ENCODE measurements at places on chromosomes 11 and 22.

- no peak overlapping the region for H3K4me3 ChIP-seq
- no peaks in the 10 kb centered on the region for H3K27me3 ChIP-seq
- no peaks in the 10 kb centered on the region for H3K36me3 ChIP-seq
- H3K27ac ChIP-seq = no peak overlapping the region
Observed at GRCh38 chr11:90250970-90251369, 28.1 kb upstream of the CHORDC1 start.

DNA sequence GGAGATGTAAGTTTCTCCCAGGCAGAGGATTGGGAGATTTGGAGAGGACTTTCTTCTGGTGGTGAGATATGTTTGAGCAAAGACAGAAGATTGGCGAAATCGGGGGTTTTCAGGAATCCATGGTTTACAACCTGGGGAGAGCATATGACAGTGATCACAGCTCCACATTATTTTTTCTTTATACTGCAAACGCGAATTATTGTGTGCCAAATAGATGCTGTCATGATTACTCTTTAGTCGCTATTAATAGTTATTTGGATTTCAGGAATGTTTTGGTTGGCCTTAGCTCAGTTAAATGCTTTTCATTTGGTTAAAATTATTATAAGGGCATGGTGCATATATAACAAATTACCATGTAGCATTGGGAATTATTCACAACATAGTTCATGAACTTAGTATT is 15.2 kb downstream of the ATXN10 start:
- no peak overlapping the region for H3K27ac ChIP-seq
- H3K4me1 ChIP-seq = peaks cover 14% of the 10 kb centered on the region
- no peak overlapping the region for H3K4me3 ChIP-seq
- peaks cover 32% of the 10 kb centered on the region for H3K36me3 ChIP-seq
- no peak for DNase-seq

DNA sequence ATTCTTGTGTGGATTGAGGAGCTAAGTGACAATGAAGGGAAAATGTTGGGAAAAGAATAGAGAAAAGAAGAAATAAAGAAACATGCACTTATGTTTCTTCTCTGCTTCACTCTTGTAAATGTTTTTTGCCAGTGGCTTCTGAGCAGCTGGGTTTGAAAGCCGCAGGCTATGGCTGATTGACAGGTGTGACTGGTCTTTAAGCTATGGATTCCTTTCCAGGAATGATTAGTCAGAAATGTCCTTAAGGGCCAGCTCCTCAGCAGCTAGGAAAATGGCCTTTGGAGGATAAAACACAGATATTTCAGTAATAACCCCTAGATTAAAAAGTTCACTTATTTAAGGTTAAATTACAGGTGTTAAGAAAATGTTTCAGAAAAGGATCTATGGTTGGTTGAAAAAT is 6.5 kb upstream of the USP28 start:
- no peak overlapping the region for H3K4me3 ChIP-seq
- DNase-seq = no peak
- peaks cover 19% of the 10 kb centered on the region for H3K4me1 ChIP-seq
- no peak overlapping the region for H3K27ac ChIP-seq
- H3K36me3 ChIP-seq = no peaks in the 10 kb centered on the region
- H3K27me3 ChIP-seq = peaks cover 14% of the 10 kb centered on the region

DNA sequence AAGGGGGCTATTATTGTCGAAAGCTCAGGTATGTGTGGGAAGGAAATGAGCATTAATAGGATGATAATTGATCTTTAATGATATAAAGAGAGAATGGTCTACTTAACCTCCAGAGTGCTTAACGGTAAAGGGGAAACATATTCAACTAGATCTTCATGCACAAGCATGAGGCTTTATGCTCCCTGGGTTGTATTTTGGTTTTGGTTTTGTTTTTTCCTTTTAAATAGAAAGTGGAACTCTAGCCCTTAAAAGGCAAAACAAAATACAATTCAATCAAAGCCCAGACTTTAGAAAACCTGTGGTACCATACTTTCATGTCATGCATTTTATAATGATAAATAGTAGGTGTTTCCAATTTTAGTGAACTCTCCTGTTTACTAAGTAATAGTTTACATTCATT is 622.7 kb downstream of the METTL15 start:
- no peaks in the 10 kb centered on the region for H3K36me3 ChIP-seq
- H3K4me3 ChIP-seq = no peak overlapping the region
- no peaks in the 10 kb centered on the region for H3K4me1 ChIP-seq
- H3K27me3 ChIP-seq = peaks cover 6% of the 10 kb centered on the region

DNA sequence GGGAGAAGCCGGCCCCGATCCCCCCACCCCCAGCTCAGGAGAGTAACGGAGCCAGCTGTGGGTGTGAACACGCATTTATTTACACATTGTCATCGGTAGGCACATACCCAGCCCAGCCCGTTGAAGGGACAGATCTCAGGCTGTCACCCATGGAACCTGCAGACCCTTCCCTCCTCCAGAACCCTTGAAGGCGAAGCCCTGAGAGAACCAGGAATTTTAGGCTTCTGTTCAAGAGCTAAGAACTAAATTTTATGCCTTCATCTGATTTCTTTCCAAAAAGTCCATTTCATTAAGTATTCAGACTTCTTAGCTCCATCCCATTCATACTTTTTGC is 379 bp upstream of the BRMS1 start:
- peak overlapping the region; percentile 97 for H3K27ac ChIP-seq
- H3K4me1 ChIP-seq = peaks cover 49% of the 10 kb centered on the region
- DNase-seq = no peak
- H3K4me3 ChIP-seq = peak overlapping the region; percentile 96

- peaks cover 7% of the 10 kb centered on the region for H3K4me1 ChIP-seq
- H3K36me3 ChIP-seq = no peaks in the 10 kb centered on the region
- H3K27ac ChIP-seq = no peak overlapping the region
- no peak overlapping the region for H3K4me3 ChIP-seq
- DNase-seq = no peak
Observed at GRCh38 chr11:134438542-134439537, 26.8 kb upstream of the B3GAT1 start.

GRCh38 chr22:39351689-39352214 is 2.0 kb downstream of the SYNGR1 start:
- H3K27ac ChIP-seq = no peak overlapping the region
- peak overlapping the region; percentile 84 for H3K4me3 ChIP-seq
- peaks cover 4% of the 10 kb centered on the region for H3K27me3 ChIP-seq
- H3K36me3 ChIP-seq = no peaks in the 10 kb centered on the region
- DNase-seq = peak; percentile 46
- H3K4me1 ChIP-seq = peaks cover 46% of the 10 kb centered on the region

- H3K27me3 ChIP-seq = peaks cover 8% of the 10 kb centered on the region
- no peak overlapping the region for H3K4me3 ChIP-seq
- H3K27ac ChIP-seq = no peak overlapping the region
- H3K4me1 ChIP-seq = peaks cover 49% of the 10 kb centered on the region
- DNase-seq = no peak
Observed at GRCh38 chr11:72760539-72761405, 8.6 kb upstream of the ARAP1 start.

- no peak overlapping the region for H3K27ac ChIP-seq
- H3K27me3 ChIP-seq = peaks cover 12% of the 10 kb centered on the region
- DNase-seq = no peak
- no peak overlapping the region for H3K4me3 ChIP-seq
- no peaks in the 10 kb centered on the region for H3K4me1 ChIP-seq
- H3K36me3 ChIP-seq = no peaks in the 10 kb centered on the region
Observed at GRCh38 chr11:18461909-18462308, 6.3 kb downstream of the LDHAL6A start.
